CD4-positive, CD25-positive, alpha-beta regulatory T cell (primary cell): ENCODE measurements at places on chromosomes 1 and 21. TPM values are rescaled to one million over a fixed set of nuclear protein-coding genes. Genes with fewer than 3 reads are reported as not detected.

GRCh38 chr1:41622402-41622801 is 137.9 kb upstream of the EDN2 start:
- DNase-seq = no peak

DNA sequence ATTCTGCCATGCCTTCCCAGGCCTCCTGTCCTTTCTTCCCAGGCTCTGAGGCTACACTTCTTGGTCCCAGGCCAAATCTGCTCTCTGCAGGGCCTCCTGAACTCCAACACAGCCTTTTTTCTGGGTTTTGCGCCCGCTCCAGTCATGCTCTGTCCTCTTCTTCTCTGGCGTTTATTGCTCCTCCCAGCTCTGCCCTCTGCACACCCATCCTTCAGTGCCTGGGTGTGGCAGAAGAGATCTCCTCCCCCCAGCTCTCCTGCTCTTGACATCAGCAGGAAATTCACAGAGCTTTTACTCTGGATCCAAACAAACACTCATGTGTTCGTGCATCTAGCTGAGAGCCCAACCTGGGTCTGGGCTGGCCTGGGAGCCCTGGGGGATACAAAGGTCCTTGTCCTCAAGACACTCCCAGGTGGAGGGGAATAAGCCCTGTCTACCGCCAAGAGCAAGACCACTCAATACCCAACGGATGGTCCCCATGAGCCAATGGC is 22.9 kb upstream of the EPS8L3 start:
- DNase-seq = no peak

- DNase-seq = no peak
Measured at GRCh38 chr1:6163191-6163972, 16.7 kb downstream of the CHD5 start.

DNA sequence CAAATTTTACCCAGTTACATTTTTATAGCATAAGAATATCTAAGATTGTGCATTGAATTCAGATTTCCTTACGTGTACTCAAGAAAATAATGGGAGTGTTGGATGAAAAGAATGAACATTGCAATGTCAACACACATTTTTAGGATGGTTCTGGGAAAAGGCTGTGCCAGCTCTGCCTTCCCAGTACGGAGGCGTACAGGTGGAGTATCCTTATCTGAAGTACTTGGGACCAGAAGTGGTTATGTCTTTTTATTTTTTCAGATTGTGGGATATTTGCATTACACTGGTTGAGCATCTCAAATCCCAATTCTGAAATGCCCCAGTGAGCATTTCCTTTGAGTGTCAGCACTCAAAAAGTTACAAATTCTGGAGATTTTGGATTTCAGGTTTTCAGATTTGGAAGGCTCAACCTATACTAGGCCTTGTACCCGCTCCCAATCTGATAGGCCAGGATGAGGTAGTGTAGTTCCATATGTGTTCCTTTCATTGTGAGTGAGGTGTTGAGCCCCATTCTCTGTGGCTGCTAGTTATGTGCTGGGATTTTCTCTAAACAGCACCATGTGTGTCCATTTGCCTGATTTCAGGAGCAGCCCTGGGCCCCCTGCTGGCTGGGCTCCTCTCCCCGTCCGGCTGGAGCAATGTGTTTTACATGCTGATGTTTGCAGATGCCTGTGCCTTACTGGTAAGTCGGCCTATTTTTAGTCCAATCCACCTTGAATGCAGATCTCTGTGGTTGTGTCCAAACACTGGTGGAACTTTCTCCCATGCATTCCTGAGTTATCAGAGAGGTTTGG is 60.8 kb downstream of the SLC37A1 start:
- no peak for DNase-seq

DNA sequence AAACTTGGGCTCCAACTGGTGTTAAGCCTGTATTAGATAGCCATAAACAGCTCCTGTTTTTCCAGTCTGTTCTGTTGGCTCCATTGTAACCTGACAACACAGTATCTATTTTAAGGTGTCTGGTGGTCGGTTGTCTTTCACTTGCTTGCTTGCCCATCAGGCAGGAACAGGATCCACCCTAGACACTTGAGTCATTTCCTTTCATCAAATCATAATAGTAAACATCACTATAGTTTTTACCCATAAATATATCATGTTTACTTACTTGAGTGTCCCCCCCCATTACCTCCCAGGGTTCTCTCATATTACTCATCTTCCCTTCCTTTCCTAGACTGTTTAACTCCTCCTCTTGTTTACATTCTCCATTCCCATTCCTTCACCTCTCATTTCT is 2.9 kb downstream of the DDI2 start:
- DNase-seq = peak; percentile 29

- no peak for DNase-seq
Measured at GRCh38 chr1:35561972-35562680, 4.5 kb downstream of the NCDN start.

DNA sequence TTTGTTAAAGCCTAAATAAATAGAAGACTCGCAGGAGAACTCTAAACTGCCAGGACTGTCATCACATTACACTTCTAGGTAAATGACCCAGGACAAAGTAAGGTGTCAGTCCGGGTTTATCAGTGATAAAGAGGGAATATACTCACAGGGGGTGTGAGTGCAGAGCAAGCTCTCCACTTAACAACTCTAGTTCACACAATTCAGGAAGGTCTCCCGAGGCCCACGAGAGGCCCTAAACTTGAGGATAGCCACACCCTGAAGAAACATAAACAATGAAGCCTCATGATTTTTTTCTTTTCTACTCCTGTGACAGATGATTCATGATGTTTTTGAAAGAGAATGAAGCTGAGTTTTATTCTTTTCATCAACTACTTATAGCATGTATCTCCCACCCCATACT is 65.6 kb upstream of the EXO1 start:
- no peak for DNase-seq

GRCh38 chr1:63628607-63629006 is 35.4 kb downstream of the PGM1 start:
- no peak for DNase-seq

- no peak for DNase-seq
Measured at GRCh38 chr1:114263343-114263742, 109.7 kb upstream of the SYT6 start.

- no peak for DNase-seq
Measured at GRCh38 chr21:37337179-37337578, 29.4 kb upstream of the DYRK1A start.

DNA sequence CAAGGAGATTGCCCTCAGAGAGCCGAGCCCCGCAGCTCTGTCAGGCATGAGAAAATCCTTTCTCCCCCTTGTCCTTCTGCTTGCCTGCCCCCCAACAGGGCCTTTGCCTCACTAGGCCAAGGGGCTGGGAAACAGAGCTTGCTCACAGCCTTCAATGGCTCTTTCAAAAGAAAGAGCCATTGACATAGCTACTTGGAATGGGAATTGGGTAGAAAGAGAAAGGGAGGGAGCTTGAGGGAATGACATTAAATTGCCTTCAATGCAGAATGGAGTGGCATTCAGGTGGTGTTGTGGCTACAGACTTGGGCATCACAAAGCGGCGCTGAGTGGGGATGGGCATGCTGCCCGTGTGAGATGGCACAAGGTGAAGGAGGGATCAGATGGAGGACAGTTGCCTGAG is 13.2 kb downstream of the SYT11 start:
- DNase-seq = no peak

GRCh38 chr1:31880957-31881687 is 57.0 kb downstream of the PTP4A2 start:
- DNase-seq = no peak

DNA sequence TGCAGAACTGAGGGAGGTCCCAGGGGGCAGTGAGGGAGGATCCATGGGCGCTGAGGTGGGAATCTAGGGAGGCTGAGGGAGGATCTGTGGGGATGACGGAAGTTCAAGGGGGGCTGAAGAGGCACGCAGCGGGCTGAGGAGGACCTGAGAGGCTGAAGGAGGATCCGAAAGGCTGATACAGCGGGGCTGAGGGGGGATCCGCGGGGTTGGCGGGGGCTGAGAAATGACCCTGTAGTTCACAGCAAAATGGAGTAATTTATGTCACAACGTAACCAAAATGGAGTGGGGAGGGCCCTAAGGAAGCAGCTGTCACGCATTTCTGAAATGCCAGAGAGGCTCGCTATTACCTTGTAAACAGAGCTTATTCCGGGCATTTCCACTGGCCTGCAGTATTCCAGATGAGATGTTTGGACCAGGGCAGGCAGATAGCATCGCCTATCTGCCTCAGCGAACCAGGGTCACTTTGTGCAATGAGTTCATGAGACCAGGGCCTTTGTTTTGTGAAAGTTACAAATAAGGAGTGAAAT is 926 bp upstream of the MRPL55 start:
- DNase-seq = no peak

DNA sequence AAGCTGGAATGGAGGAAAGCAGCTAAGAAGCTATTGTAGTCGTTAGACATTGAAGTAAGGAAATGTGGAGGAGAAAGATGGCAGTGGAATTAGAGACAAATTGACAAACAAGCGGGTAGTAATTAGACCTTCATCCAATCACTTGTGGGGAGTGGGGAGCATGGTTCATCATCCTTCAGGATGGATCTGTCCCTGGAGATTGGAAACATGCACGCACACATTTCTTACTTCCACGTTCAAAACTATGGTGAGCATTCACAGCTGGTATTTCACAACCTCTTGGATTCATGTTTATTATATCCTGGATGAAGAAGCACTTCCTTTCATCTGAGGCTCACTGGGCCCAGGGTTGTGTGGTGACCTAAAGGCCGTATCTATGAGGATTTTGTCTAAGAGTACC is 188.1 kb downstream of the ST6GALNAC3 start:
- DNase-seq = no peak

GRCh38 chr1:59598120-59598440 is 216.7 kb upstream of the HOOK1 start:
- DNase-seq = no peak

DNA sequence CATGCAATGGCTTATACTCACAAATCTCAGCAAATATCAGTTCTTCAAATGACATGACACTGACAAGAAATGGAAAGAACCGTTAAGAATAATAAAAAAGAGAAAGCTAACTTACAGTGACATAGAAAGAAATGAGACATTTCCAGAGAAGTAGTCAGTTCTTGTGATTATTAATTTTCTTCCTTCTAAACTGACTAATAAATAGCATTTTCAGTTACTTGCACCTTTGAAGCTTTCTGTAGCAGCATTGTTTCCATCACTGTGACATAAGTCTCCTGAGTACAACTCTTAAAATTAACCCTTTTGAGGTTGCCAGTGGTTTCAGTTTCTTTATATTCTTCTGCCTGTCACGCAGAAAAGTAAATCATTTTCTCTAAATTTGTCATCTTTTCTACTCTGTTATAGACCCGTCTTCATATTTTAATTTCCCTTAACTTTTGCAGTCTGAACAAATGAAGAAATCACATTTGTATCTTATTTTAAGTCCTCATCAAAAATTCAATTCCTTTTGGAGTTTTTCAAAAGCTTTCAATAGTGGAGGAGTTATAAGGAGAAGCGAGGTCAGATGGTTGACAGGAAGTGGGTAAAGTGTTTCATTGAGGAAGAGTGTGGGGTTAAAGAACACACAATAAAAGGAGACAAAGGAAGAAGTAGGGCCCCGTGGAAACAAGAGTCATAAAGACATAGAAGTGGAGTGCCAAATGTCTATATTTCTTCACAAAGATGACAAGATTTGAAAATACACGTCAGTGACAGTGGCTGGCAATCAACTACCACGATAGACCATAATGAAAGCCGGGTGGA is 57.9 kb upstream of the S1PR1 start:
- peak; percentile 45 for DNase-seq

GRCh38 chr1:168689726-168690602 is 39.0 kb downstream of the DPT start:
- no peak for DNase-seq

G0S2 gene
- not detected for total RNA-seq

GPR3 gene
- total RNA-seq = 0.47 TPM

TGFB2 gene
- not detected for total RNA-seq

NCF2 gene
- total RNA-seq = 9.3 TPM

PEX14 gene
- total RNA-seq = 22.4 TPM

CHIT1 gene
- 0.17 TPM for total RNA-seq

LAD1 gene
- not detected for total RNA-seq

ARTN gene
- 1.5 TPM for total RNA-seq
